ENCODE measurements at places on chromosomes 6 and 20.
A peak's percentile ranks its signal among the peaks of the same experiment; 100 is the strongest.

- DNase-seq, result no peak
Observed at GRCh38 chr6:169165561-169166300, 87.9 kb downstream of the THBS2 start.

DNA sequence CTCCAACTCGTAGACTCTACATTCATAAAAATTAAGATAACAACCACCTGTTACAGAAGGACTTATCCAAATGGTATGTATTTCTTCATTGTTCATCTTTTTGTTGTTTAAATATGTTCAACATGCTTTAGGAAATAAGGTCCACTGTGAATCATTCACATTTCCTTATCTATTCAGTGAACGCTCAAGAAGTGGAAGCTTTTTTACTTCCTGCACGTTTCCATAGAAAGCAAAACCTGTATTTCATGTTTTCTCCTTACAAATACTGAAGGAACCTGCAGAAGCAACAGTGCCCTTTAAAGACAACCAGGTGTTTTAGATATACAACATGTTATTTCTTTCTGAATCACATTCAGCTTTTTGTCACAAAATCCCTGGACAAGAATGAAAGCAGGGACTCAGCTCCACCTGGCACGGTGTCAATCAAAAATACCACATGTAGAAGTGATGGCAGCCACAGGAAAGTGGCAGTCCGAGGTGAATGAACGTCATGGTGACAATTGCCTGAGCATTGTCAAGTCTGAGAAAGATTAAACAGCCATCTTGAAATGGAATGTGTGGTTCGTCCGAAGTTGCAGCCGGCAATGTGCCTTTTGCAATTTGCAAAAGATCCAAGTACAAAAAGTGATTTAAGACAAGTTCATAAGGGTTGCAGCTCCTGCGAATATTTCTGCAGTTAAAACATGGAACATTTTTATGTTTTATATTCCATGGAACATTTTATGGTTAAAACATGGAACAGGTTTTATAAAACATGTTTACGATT lies 66.7 kb upstream of the RIPOR2 start:
- DNase-seq, result no peak

DNA sequence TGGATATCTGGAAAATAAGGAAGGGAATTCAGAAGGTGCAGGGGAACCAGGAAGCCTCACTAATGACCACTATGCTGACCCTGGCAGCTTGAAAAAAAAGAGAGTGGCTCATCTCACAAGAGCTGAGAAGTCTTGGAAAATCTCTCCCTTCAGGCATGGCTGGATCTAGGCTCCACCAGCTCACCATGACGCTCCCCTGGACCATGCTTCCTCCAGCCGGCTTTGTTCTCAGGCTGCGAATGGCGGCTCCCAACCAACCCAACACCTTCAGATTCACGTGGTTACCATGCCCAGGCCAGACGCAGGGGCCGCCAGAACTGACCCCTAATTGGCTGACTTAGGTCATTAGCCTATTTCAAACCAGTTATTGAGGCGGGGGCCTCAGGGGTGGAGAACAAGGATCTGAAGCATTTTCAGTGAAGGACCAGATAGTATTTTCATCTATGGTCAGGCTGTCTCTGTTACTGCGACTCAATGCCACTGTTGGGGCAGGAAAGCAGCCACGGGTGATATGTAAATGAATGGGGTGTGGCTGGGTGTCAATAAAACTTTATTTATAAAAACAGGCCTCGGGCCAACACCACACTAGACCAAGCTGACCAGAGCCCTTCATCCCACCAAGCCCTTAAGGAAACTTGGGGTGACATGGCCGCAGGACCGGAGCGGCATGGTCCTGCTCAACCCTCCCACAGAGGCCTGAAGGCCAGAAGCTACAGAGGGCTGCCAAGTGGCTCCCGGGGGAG lies 159.7 kb downstream of the TAF4 start:
- DNase-seq, result no peak

DNA sequence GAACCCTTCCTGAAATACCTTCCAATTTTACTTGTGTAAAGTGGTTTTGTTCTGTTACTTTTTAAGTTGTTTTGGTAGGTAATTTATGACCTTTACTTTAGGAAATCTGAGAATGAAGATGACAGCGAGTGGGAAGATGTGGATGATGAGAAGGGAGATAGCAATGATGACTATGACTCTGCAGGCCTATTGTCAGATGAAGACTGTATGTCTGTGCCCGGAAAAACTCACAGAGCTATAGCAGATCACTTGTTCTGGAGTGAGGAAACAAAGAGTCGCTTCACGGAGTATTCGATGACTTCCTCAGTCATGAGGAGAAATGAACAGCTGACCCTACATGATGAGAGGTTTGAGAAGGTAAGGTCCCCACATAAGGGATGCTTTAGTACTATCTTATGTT lies 6.6 kb upstream of the ZC2HC1B start:
- no peak for DNase-seq

- no peak for DNase-seq
Observed at GRCh38 chr20:41526327-41526726, 91.8 kb downstream of the CHD6 start.

- DNase-seq, result peak; percentile 69
Observed at GRCh38 chr6:44800171-44800783, 412.8 kb downstream of the CDC5L start.

DNA sequence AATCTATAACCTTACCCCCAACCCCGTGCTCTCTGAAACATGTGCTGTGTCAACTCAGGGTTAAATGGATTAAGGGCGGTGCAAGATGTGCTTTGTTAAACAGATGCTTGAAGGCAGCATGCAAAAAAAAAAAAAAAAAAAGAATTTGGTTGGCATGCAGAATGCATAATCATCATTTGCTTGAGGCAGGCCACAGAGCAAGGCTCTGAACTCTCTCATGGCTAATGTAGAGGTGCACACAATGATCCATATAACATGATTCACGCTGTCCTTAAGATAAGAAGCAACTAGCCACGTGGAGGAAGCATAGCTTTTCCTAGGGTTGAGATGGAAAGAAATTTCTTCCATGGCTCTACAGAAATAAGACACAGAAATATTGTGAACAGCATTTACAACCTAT lies 27.6 kb upstream of the RPN2 start:
- no peak for DNase-seq

DNA sequence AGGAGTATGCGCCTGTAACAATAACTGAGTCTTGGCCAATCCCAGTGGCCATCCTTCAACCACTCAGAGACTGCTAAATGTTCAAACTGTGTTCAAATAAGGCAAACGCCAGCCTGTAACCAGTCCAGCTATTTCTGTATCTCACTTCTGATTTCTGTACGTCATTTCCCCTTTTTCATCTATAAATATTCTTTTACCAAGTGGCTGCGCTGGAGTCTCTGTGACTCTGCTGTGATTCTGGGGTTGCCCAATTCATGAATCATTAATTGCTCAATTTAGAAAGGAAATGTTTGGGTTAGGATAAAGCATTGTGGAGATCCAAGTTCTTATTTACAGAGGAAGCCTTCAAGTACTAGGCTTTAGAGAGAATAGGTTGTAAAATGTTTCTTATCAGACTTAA lies 89.8 kb upstream of the UST start:
- no peak for DNase-seq

- no peak for DNase-seq
Observed at GRCh38 chr6:124334359-124334758, 530.7 kb downstream of the NKAIN2 start.

DNA sequence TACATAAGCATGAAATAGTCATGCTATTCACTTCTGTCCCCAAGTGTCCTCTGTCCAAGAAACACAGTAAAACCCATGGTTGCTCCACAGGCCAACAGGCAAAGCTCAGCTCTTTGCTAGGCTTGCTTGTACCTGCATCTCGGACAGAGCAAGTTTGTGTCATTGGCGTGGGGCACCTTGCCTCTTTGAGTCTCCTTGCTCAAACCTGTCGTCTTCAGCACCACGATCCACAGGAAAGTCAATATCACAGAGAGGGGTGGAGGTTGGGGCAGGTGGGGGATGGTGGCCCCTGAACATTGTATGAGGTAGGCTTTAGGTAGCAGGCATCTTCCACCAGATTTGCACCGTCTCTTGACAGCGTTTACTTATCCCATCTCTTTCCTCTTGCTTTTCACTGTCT lies 4.1 kb upstream of the TMEM14B start:
- no peak for DNase-seq

GRCh38 chr6:12114055-12114503 lies 102.0 kb downstream of the HIVEP1 start:
- no peak for DNase-seq

DNA sequence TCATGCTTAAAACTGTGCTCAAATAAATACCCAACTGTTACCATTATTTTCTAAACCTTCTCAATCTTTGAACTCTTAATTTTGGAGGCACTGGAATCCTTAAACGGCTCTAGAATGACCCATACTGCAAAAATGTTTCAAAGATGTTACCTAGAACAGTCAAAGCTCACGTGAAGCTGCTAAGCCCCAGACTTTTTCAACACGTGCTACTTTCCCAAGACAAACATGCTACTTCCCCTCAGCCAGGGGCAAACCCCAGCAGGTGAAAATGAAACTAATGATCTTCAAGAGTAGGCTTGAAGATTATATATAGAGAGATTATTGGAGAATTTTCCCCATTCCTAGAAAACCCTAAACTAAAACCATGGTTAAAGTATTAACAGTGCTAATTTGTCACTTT lies 28.1 kb downstream of the HUS1B start:
- DNase-seq, result no peak

- no peak for DNase-seq
Observed at GRCh38 chr20:50193199-50193835, 2.7 kb downstream of the CEBPB start.
